ENCODE measurements at places on chromosomes 5 and 9. TPM values are rescaled to one million over a fixed set of nuclear protein-coding genes. Genes with fewer than 3 reads are reported as not detected.
A peak's percentile ranks its signal among the peaks of the same experiment; 100 is the strongest.

DNA sequence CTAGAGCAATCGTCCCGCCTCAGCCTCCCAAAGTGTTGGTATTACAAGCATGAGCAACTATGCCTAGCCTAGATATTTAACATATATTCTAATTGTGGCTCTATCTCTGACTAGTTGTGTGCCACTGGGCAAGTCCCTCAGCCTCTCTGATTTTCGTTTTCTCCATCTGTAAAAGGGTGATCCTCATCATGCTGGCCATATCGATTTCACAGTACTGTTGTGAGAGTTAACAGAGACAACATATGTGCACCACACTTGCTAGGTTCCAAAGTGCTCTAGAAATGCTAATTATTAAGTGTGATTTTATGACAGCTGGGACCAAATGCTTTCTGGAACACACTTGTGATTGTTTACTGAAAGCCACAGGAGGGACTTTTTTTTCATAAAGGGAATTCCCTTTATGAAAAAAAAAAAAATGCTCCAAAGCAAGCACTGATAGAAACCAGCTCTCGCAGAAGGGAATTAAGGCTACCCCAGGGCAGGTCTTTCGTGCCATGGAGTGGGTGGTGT lies 78.5 kb upstream of the EPB41L4B start:
- no peaks in the 10 kb centered on the region for H3K36me3 ChIP-seq
- H3K27ac ChIP-seq = no peak overlapping the region
- H3K27me3 ChIP-seq = peaks cover 22% of the 10 kb centered on the region
- no peak overlapping the region for H3K4me3 ChIP-seq
- peaks cover 6% of the 10 kb centered on the region for H3K4me1 ChIP-seq
- no peak for DNase-seq

DNA sequence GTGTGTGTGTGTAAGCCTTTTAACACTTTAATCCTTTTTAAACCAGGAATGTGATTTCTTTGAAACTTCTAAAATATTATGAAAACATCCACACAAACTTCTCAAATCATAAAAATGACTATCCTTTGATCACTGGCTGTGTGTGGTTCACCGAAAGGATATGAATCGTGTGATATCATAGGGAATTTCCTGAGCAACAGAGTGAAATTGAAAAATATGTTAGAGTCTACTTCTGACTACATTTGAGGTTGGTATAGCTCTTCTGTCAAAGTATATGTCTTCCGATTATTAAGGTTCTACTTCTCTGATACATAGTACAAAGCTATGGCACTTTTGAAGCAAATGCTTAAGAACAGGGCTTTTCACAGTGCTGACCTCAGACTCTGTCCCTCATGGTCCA lies 40.3 kb downstream of the RGMB start:
- H3K36me3 ChIP-seq = no peaks in the 10 kb centered on the region
- H3K4me1 ChIP-seq = peaks cover 2% of the 10 kb centered on the region
- H3K27ac ChIP-seq = no peak overlapping the region
- no peak overlapping the region for H3K4me3 ChIP-seq

Gene YTHDC2
- 30.3 TPM for total RNA-seq

DNA sequence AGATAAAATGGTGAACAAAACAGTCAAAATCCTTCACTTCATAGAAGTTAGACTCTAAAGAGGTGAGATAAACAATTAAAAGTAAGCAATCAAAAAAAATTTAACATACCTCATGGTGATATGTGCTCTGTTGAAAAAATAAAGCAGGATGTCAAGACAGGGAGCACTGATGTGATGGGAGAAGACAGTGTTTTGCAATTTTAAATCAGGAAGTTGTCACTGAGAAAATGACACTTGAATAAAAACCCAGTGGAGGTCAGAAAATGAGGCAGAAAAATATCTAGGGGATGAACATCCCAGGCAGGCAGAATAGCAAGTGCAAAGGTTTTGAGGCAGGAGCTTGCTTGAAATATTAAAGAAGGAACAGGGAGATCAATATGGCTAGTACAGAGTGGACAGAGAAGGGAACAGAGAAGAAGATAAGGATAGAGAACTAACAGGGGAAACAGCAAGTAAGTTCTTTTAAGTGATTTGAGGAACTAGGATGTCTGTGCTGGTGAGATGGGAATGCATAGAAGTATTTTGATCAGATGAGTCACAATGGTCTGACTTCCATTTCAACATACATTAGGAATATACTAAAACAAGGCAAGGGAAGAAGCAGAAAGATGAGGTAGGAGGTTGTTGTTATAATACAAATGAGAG lies 130.4 kb downstream of the CHSY3 start:
- H3K27me3 ChIP-seq = no peaks in the 10 kb centered on the region
- DNase-seq = no peak
- H3K4me1 ChIP-seq = no peaks in the 10 kb centered on the region
- H3K4me3 ChIP-seq = no peak overlapping the region
- no peaks in the 10 kb centered on the region for H3K36me3 ChIP-seq
- H3K27ac ChIP-seq = no peak overlapping the region

DNA sequence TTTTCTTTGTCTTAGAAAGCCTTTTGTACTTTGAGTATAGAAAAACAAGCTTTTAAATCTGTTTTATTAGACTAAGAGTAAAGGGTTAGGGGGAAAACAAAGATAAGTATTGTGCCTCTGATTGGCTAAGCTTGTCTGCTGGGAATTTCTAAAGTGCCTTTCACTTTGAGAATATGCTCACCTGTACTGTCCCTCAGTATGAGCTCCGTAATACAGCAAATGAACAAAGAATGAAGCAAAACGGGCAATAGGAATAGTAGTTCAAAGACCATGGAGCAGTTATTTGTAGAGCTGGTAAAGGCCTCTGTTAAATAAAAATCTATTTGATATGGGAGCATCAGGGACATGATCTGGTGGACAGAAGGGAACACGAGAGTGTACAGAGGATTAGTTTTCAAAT lies 277.8 kb downstream of the MAST4 start:
- DNase-seq = no peak
- no peak overlapping the region for H3K27ac ChIP-seq
- H3K27me3 ChIP-seq = peaks cover 7% of the 10 kb centered on the region
- H3K4me3 ChIP-seq = no peak overlapping the region
- H3K36me3 ChIP-seq = peaks cover 3% of the 10 kb centered on the region
- peaks cover 8% of the 10 kb centered on the region for H3K4me1 ChIP-seq

DNA sequence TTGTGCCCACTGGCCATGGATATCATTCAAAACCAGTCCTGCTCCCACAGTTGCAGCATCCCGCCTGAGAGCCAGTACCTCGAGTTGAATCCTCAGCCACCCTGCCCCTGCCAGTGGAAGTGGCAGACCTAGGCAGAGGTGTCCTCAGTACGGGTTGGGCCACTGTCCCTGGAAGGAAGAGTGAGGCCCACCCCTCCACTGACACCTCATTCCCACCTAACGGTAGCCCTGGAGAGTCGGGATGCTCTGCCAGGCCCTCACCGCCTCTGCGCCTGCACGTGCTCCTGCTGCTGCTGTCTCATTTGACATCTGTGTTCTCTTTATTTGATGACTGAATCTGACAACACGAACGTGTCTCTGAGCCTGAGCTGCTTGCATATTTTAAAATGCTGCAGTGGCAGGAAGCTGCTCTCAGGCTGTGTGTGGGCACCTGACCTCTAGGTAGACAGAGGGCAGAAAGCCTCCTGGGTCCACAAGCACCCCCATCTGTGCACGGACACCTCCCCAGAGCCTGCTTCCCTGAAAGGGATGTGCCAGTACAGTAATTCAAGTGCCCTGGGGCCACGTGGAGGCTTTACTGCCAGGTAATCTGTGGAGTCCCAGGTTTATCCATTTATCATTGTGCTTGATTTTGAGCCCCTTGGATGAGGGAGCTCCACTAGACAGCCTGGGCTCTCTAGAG lies 194.7 kb downstream of the CACNA1B start:
- H3K4me1 ChIP-seq = no peaks in the 10 kb centered on the region
- DNase-seq = peak; percentile 13
- no peak overlapping the region for H3K27ac ChIP-seq
- H3K36me3 ChIP-seq = no peaks in the 10 kb centered on the region
- H3K27me3 ChIP-seq = no peaks in the 10 kb centered on the region
- H3K4me3 ChIP-seq = no peak overlapping the region

Gene ERP44
- 22.3 TPM for total RNA-seq

- H3K4me3 ChIP-seq = no peak overlapping the region
- DNase-seq = no peak
- no peak overlapping the region for H3K27ac ChIP-seq
- H3K4me1 ChIP-seq = no peaks in the 10 kb centered on the region
Observed at GRCh38 chr5:166551384-166551783, 1740.1 kb upstream of the WWC1 start.

Gene OTP
- not detected for total RNA-seq

Gene GRXCR2
- not detected for total RNA-seq

GRCh38 chr5:158514319-158514985 lies 585.3 kb downstream of the EBF1 start:
- DNase-seq = no peak
- H3K27me3 ChIP-seq = no peaks in the 10 kb centered on the region
- no peak overlapping the region for H3K27ac ChIP-seq
- peaks cover 11% of the 10 kb centered on the region for H3K4me1 ChIP-seq
- no peaks in the 10 kb centered on the region for H3K36me3 ChIP-seq

DNA sequence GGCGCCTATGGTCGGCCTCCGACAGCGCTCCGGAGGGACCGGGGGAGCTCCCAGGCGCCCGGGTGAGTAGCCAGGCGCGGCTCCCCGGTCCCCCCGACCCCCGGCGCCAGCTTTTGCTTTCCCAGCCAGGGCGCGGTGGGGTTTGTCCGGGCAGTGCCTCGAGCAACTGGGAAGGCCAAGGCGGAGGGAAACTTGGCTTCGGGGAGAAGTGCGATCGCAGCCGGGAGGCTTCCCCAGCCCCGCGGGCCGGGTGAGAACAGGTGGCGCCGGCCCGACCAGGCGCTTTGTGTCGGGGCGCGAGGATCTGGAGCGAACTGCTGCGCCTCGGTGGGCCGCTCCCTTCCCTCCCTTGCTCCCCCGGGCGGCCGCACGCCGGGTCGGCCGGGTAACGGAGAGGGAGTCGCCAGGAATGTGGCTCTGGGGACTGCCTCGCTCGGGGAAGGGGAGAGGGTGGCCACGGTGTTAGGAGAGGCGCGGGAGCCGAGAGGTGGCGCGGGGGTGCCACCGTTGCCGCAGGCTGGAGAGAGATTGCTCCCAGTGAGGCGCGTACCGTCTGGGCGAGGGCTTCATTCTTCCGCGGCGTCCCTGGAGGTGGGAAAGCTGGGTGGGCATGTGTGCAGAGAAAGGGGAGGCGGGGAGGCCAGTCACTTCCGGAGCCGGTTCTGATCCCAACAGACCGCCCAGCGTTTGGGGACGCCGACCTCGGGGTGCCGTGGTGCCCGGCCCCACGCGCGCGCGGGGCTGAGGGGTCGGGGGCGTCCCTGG lies 561 bp downstream of the DAPK1 start:
- H3K36me3 ChIP-seq = no peaks in the 10 kb centered on the region
- H3K4me1 ChIP-seq = peaks cover 10% of the 10 kb centered on the region
- no peak for DNase-seq
- H3K27me3 ChIP-seq = peaks cover 41% of the 10 kb centered on the region
- H3K4me3 ChIP-seq = peak overlapping the region; percentile 30

Gene CSF2
- total RNA-seq = 30.8 TPM

Gene IFNA21
- not detected for total RNA-seq

Gene ZDHHC21
- 7.6 TPM for total RNA-seq

- H3K4me1 ChIP-seq = peaks cover 22% of the 10 kb centered on the region
- no peaks in the 10 kb centered on the region for H3K36me3 ChIP-seq
- H3K27ac ChIP-seq = no peak overlapping the region
- peaks cover 2% of the 10 kb centered on the region for H3K27me3 ChIP-seq
Observed at GRCh38 chr9:70494221-70494620, 79.8 kb upstream of the KLF9 start.

GRCh38 chr9:22307013-22307711 lies 139.5 kb upstream of the DMRTA1 start:
- no peak overlapping the region for H3K4me3 ChIP-seq
- H3K36me3 ChIP-seq = no peaks in the 10 kb centered on the region
- H3K27me3 ChIP-seq = peaks cover 12% of the 10 kb centered on the region
- no peak overlapping the region for H3K27ac ChIP-seq
- no peak for DNase-seq

DNA sequence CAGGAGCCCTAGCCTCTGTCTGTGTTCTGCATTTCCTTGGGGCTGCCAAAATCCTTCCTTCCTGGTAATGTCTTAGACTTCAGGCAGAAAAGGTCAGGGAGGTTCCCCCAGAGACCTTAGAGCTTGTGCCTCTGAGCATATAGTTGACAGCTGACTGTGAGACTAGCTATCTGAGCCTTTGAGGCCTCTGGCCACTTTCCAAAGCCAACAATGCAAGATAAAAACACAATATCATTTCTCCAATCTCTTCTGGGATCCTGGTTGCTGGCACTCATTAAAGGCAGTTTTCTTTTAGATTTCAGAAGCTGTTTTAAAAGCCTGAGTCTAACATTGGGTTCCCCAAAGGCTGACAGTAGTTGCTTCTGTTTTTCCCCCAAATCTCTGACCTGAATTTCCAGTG lies 13.2 kb upstream of the GLRA1 start:
- H3K27me3 ChIP-seq = no peaks in the 10 kb centered on the region
- no peak overlapping the region for H3K4me3 ChIP-seq
- no peak overlapping the region for H3K27ac ChIP-seq

GRCh38 chr9:23587903-23588302 lies 238.1 kb downstream of the ELAVL2 start:
- no peak overlapping the region for H3K4me3 ChIP-seq
- no peak for DNase-seq
- H3K27me3 ChIP-seq = no peaks in the 10 kb centered on the region
- peaks cover 8% of the 10 kb centered on the region for H3K4me1 ChIP-seq

GRCh38 chr9:25177858-25178257 lies 500.4 kb downstream of the TUSC1 start:
- DNase-seq = no peak
- no peaks in the 10 kb centered on the region for H3K27me3 ChIP-seq
- H3K4me3 ChIP-seq = no peak overlapping the region

- H3K4me1 ChIP-seq = peaks cover 93% of the 10 kb centered on the region
- DNase-seq = no peak
- H3K27me3 ChIP-seq = no peaks in the 10 kb centered on the region
- peak overlapping the region; percentile 91 for H3K27ac ChIP-seq
- no peak overlapping the region for H3K4me3 ChIP-seq
Observed at GRCh38 chr5:132418881-132419280, 49.4 kb downstream of the SLC22A5 start.

Gene ALDH1A1
- total RNA-seq = not detected

GRCh38 chr5:77316871-77317661 lies 106.6 kb downstream of the PDE8B start:
- H3K4me3 ChIP-seq = no peak overlapping the region
- no peaks in the 10 kb centered on the region for H3K4me1 ChIP-seq
- peaks cover 25% of the 10 kb centered on the region for H3K27me3 ChIP-seq
- H3K27ac ChIP-seq = no peak overlapping the region
- H3K36me3 ChIP-seq = no peaks in the 10 kb centered on the region
- no peak for DNase-seq

Gene ARSI
- total RNA-seq = not detected

Gene N4BP3
- 4.3 TPM for total RNA-seq
